NCI-H774 (cell line): ENCODE measurements at places on chromosomes 6 and 20.

DNA sequence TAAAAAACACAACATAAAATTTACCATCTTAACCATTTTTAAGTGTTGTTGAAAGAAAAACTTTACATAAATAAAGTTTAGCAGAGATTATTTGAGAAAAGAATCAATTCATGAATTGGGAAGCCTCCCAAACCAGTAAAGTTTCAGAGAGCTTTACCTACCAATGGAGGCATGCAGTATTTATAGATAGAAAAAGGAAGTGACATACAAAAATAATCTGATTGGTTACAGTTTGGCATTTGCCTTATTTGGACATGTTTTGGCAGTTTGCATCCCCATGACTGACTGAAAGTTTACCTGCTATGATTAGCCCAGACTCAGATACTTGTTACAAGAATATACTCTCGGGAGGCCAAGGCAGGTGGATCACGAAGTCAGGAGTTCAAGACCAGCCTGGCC is 3.7 kb upstream of the CMTR1 start:
- DNase-seq = no peak

- DNase-seq = no peak
Observed at GRCh38 chr20:51656726-51657260, 111.4 kb downstream of the ATP9A start.

DNA sequence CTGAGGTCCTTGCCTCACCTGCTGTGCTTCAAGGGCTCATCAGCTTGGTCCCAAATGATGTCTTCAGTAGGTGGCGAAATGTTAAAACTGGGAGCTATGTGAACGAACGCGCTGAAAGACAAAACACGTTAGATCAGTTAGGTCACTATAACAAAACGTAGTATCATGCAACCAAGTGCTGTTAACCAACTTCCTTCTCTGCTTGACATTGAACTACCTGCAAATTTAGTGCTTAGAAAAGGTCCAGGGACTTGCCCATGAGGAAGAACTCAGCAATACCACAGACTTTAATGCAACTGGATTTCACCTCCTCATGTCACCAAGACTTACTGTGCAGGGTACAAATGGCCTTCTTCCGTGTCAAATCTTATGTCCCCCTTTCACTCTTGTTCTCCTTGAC is 24.8 kb downstream of the BACH2 start:
- no peak for DNase-seq

- no peak for DNase-seq
Observed at GRCh38 chr20:23368316-23369071, 6.5 kb downstream of the GZF1 start.

DNA sequence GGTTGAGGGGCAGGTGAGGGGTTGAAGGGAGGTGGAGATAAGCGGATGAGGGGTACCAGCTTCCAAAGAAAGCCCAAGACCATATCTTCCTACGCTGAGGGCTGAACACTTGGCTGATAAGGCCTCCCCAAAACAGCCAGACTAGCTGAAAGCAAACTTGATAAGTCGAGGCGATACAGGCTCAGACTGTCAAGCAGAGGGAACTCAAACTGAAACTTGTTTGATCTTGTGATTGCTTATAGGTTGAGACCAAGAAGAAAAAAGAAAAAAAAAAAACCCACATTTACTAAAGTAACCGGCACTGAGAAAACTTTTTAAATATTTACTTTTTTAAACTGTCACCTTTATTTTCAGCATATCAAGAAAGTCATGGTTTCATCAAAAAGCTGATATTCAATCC is 73.6 kb downstream of the TRERF1 start:
- no peak for DNase-seq

- DNase-seq = no peak
Observed at GRCh38 chr20:37262505-37262904, 891 bp upstream of the GHRH start.

DNA sequence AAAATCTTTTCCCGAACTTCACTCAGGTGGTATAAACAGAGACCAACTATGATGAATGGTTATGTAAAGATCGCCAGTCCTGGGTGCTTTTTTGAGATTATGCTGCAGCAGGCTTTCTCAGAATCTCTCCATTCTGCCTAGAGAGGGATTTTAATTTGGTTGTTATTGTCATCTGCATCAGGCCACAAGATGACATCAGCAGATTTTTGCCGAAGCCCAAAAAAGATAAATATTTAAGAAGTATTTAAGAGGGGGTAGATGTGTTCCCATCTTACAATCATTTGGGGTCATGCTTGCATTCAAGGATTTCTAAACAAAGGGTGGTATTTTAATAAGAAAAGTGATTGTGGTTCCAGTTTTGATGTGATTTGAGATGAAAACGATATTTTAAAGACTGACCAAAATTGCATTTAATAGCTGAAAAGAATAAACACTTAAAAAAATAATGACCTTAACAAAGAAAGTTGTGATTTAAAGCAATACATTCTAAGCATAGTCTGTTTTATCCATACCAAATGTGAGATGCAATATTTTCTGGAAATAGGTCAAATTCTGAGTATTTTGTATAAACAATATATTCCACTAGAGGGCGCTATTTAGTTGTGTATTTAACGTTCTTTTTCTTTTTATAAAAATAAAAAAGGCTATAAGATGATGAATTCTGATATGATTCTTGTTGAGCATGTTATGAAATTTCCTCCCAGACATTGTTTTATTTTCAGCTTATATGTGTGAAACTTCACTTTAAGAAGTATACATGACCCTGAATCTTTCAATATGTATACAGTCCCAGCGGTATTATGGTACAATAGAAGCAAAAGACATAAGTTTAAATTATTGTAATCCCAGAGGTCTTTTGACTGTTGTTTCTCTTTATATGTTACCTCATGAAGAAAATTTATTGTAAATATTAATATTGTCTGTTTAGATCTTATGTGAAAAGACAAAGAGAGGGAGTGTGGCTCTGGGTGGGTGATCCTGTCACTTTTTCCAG is 51.0 kb upstream of the ZFP64 start:
- DNase-seq = peak; percentile 17

GRCh38 chr6:134098276-134098675 is 45.9 kb upstream of the SLC2A12 start:
- DNase-seq = no peak

DNA sequence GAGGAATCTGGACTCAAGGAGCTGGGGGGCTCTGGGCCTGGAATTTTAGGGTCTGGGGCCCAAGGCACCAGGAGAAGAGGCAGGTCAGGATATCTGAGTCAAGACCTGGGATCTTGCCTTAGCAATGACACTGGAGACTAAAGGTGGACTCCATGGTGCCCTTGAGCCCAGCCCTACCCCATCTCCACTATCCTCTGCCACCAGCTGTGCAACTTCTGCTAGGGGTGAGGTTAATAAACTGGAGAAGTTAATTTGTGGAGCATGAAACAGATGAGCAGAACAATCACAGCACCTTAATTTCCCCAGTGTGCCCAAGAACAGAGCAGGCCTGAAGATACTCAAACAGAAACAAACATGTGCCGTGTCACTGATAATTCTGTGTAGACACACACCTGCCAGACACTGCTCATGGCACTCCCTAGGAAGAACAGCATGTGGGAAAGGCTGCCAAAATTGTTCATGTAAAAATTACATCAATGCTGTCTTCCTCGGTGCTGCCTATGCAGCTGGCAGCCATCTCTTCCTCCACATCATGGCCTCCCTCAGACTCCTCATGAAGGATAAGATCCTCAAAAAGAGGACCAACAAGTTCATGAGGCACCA is 3.2 kb downstream of the HLA-DPB1 start:
- no peak for DNase-seq

DNA sequence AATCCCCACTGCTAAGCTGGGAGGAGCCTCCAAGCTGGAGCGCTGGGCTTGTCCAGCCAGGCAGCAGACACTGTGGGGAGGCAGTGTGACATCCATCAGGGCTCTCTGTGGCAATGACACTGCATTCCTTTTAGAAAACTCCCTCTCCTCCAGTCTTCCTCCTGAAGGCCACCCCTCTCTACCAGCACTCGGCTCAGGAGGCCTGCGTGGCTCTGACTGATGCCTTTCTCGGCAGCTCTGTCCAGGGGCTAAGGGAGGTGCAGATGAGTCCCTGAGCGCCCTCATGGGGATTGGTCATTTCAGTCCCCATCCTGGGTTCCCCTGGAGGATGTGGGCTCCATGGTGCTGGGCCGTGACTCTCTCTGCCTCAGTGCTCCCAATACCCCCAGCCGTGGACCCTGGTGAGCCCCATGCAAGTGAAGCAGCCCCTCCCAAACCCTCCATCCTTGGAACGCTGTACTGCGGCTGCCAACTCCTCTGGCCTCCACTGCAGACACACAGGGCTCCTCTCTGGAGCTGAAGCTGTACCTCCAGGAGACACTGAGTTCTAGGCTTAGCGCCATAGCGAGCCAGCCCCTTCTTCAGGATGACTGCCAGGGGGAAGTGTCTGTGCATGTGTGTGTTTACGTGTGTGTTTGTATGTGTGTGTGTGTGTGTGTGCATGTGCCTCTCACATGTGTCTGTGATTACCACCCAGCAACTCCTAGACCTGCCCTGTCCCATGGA is 209.6 kb downstream of the ERMARD start:
- no peak for DNase-seq

DNA sequence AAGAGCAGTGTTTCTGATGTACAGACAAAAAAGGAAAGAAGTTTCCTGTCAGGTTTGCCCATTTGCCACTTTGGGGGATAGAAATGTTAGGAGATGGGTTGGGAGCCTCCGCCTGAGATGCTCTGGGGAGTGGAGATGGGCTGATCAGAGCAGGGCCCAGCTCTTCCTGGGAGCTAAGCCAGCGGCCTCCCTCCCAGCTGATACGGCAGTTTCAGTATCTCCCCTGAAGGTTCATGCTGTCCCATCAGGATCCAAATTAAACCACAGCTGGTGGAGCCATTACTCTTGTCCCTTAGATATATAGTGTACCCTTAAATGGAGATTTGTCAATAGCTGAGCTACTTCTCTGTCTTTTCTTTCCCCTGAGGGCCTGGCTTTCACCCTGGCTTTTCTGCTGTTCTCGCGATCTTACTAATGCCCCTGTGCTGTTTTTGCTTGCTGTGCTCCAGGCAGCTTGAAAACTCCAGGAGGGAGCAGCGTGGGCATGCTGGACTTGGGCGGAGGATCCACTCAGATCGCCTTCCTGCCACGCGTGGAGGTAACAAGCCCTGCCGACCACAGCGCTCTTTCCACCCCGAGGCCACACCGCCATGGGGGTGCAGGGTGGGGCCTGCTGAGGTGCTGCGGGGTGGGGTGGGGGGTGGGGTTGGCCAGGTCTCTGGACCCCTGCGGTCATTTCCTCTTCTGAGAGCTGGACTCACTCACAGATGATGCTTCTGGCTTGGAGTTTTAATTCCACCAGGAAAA is 20.9 kb downstream of the ENTPD6 start:
- no peak for DNase-seq

DNA sequence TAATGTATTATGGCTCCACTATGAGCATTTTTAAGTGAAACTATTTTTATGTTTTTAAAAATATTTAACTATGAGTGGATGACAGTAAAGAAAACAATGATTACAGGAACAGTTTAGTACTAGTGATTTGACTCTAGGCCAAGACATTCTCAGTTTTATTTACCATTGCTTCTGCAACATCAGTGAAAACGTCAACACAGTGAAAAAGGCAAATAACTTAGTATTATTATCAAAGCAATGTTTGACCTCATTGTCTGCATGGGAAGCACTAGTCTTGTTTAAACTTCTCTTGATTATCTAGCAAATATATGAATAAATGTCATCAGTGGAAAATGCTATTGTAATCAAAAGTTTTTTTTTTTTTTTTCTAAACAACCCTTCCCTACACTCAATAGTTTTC is 165.0 kb downstream of the HTR1B start:
- no peak for DNase-seq

GRCh38 chr6:113564371-113565171 is 292.6 kb upstream of the MARCKS start:
- peak; percentile 96 for DNase-seq

- no peak for DNase-seq
Observed at GRCh38 chr6:44698602-44699001, 311.1 kb downstream of the CDC5L start.

- DNase-seq = peak; percentile 51
Observed at GRCh38 chr20:23245553-23246181, 104.9 kb upstream of the NXT1 start.
